ENCODE measurements at places on chromosomes 1 and 21.

- no peak for DNase-seq
Observed at GRCh38 chr1:8527941-8528340, 210.0 kb downstream of the SLC45A1 start.

- DNase-seq = no peak
Observed at GRCh38 chr1:202848191-202848542, 37.4 kb downstream of the PCAT6 start.

DNA sequence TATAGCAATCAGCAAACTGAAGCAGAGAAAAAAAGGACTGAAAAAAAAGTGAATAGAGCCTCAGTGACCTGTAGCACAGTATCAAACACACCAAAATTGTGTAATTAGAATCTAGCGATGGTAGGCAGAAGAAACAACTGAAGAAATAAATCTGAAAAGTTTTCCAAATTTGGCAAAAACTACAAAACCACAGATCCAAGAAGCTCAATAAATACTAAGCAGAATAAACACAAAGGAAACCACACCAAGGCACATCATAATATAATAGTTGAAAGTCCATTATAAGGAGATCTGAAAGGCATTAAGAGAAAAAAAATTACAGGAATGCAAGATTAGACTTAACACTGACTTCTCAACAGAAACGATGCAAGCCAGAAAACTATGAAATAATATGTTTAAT is 7.1 kb upstream of the IL12RB2 start:
- no peak for DNase-seq

DNA sequence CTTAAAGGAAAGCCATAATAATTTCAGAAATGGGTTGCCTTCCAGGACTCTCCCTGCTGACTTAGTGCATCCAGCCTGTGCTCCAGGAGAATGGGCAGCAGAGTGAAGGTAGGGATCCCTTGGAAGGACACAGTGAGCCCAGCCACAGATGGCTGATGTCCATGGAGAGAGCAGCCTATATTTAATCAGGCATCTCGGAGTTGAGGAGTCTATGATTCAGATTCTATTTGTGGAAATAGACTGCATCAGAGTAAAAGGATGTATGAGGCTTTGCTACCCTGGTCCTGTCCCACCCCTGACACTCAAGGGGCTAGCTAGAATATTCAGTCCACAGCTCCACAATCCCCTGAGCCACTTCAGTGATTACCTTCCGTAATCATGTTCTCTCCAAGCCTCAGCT is 43.8 kb upstream of the PBX1 start:
- no peak for DNase-seq

DNA sequence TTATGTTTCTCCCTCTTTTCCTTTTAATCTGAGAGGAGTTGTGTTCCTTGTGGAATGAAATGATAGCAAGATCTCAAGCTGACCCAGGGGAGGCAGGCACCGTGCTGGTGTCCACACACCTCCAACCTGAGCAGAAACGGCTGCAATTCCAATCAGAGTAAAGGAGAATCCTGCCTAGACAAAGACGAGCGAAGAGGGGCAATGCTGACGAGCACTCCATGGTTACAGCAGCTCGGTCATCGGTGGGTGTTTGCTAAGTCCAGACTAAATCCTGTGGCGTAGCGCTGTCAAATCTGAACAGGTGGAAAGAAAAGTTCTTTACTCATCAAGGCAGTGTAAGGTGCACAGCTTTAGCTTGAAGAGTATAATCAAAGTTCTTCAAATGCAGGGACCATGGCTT is 74.8 kb downstream of the PLD5 start:
- no peak for DNase-seq

GRCh38 chr1:202272103-202272845 is 69.5 kb downstream of the UBE2T start:
- DNase-seq = peak; percentile 26

- no peak for DNase-seq
Observed at GRCh38 chr1:243763806-243764205, 86.2 kb downstream of the AKT3 start.

All from activated CD8-positive, alpha-beta memory T cell treated with anti-CD3 and anti-CD28 coated beads, Interleukin-2, amount 10 ng/mL, durations not matched to agents 7 days and 5 days (primary cell).